ENCODE measurements at places on chromosomes 11 and 22. TPM values are rescaled to one million over a fixed set of nuclear protein-coding genes. Genes with fewer than 3 reads are reported as not detected.

The EFCAB6 gene
- 2.6 TPM for total RNA-seq

The ANO9 gene
- 1.3 TPM for total RNA-seq

The CNTN5 gene
- 2.9 TPM for total RNA-seq

The C11orf52 gene
- 2.7 TPM for total RNA-seq

The CABP7 gene
- not detected for total RNA-seq

The CCDC116 gene
- 1.0 TPM for total RNA-seq

The DMC1 gene
- total RNA-seq = 1.5 TPM

The C11orf86 gene
- total RNA-seq = not detected

The COX8A gene
- 175 TPM for total RNA-seq

The ATL3 gene
- total RNA-seq = 147 TPM

The OR5B21 gene
- not detected for total RNA-seq

The CRYBB3 gene
- total RNA-seq = 0.84 TPM

The SHANK2 gene
- 0.93 TPM for total RNA-seq

The ZNF70 gene
- total RNA-seq = 9.8 TPM

The VPREB3 gene
- total RNA-seq = 0.69 TPM

The USP47 gene
- total RNA-seq = 58.7 TPM

The AIFM3 gene
- total RNA-seq = 1.0 TPM

The OR52E8 gene
- total RNA-seq = not detected

Measured in aorta (tissue), 5 donors.